ENCODE measurements at places on chromosomes 2 and 18. TPM values are rescaled to one million over a fixed set of nuclear protein-coding genes. Genes with fewer than 3 reads are reported as not detected.

Gene ABCA12
- under 0.01 TPM for total RNA-seq

Gene DSEL
- 156 TPM for total RNA-seq

Gene C2orf78
- total RNA-seq: not detected

Gene FSHR
- total RNA-seq: not detected

Gene DHRS9
- total RNA-seq: not detected

Gene CPO
- total RNA-seq: 0.17 TPM

Gene GCKR
- total RNA-seq: 0.17 TPM

Gene FAM124B
- total RNA-seq: 0.44 TPM

Gene CTAGE1
- total RNA-seq: not detected

Gene UGT1A6
- not detected for total RNA-seq

Gene LOXL3
- total RNA-seq: 53.9 TPM

Gene PCARE
- not detected for total RNA-seq

Gene NCL
- total RNA-seq: 168 TPM

Gene GTF3C2
- total RNA-seq: 33.4 TPM

Gene MDH1B
- 0.99 TPM for total RNA-seq

Gene RPL37A
- 1,333 TPM for total RNA-seq

Gene RNF149
- 52.9 TPM for total RNA-seq

Gene DIPK1C
- total RNA-seq: not detected

Gene CCL20
- not detected for total RNA-seq

Gene OBSL1
- total RNA-seq: 69.1 TPM

Gene BMP10
- total RNA-seq: not detected

Gene IFIH1
- 11.1 TPM for total RNA-seq

Gene ZNF385B
- not detected for total RNA-seq

Gene FNDC4
- 34.7 TPM for total RNA-seq

Gene NYAP2
- not detected for total RNA-seq

Gene EMILIN1
- 366 TPM for total RNA-seq

Gene DSG4
- not detected for total RNA-seq

Gene EDAR
- not detected for total RNA-seq

Gene SLC16A14
- total RNA-seq: 2.6 TPM

Gene PLGLB2
- not detected for total RNA-seq

Gene ITGA4
- 81.6 TPM for total RNA-seq

Gene GAREM2
- 1.3 TPM for total RNA-seq

Gene ACVR1C
- total RNA-seq: 0.50 TPM

Gene KLHL30
- 0.66 TPM for total RNA-seq

Gene REL
- 3.3 TPM for total RNA-seq

Gene RHBDD1
- total RNA-seq: 34.7 TPM

Gene CREG2
- total RNA-seq: 0.83 TPM

Gene RAMP1
- 2.6 TPM for total RNA-seq

Gene POTEI
- total RNA-seq: not detected
